Uterus (tissue), 4 donors: ENCODE measurements at places on chromosomes 3 and 15.

DNA sequence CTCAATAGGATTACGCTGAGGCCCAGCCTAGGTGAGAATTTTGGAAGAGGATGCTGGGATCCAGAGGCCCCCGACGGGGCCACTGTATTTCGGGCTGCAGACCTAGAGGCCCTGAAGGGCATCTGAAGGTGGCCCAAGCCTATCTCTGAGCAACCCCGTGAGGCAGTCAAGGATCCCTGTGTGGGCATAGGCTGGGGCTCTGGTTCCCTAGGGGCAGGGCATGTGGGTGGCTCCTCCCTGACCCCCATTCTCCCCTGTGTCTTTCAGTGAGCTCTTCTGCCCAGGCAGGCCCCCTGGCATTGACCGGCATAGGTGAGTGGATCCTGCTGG, 216.0 kb downstream of the SNRPN start:
- no peak for DNase-seq

- DNase-seq: no peak
Measured at GRCh38 chr3:73207946-73208440, 146.5 kb downstream of the EBLN2 start.

DNA sequence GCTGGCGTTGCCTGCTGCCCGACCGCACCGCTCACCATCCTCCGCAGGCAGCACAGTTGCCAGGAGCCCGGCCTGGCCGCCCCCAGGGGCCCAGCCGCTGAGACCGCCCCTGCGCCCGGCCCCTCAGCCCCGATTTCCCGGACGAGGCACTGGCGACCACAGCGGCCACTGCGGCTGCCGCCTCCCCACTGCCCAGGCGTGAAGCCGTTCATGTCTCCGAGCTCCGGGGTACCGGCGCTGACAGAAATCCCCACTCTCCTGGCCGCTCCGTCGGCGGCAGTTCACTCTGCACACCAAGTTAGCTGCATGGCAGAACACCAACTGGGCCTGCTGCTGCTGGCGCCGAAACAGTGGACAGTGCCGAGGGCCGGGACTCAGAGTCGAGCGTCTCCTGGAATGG, 8.5 kb downstream of the SELENOT start:
- DNase-seq: no peak

- no peak for DNase-seq
Measured at GRCh38 chr3:71990545-71990944, 205.6 kb upstream of the PROK2 start.

- DNase-seq: no peak
Measured at GRCh38 chr3:33652736-33653135, 65.3 kb downstream of the CLASP2 start.

DNA sequence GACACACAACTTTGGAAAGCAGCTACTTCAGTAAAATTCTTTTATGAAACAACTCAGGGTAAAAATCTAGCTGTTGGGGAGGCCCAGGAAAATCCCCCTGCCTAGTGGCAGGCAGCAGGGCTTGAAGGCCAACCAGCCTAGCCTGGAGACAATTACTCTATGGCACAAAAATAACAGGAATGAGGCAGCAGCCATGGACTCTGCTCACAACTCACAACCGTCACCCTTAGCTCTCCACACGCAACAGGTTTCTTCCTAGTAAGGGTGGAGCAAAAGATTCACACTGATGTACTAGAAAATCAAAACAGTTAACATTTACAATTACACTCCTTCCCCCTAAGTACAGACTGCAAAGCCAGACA, 530 bp upstream of the FBXL22 start:
- no peak for DNase-seq

DNA sequence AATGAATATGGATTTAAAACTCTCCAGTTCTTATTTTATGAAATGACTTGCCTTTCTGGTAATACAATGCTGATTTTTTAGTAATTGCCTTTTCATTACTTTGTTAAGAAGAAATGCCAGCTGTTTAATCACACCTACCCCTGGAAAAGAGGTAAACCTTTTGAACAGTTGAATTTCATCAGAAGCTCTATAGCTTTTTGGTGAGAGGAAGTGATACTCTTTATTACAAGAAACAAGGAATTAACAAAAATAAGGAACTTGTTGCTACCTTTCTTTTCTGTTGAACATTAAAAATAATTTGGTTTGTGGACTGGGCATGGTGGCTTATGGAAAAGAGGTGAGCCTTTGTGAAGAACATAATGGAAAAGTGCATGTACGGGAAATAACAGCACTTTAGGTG, 19.7 kb downstream of the BLOC1S6 start:
- no peak for DNase-seq

- DNase-seq: no peak
Measured at GRCh38 chr3:107977221-107978130, 113.4 kb downstream of the CD47 start.

- DNase-seq: no peak
Measured at GRCh38 chr15:38362355-38362754, 91.6 kb upstream of the FAM98B start.

DNA sequence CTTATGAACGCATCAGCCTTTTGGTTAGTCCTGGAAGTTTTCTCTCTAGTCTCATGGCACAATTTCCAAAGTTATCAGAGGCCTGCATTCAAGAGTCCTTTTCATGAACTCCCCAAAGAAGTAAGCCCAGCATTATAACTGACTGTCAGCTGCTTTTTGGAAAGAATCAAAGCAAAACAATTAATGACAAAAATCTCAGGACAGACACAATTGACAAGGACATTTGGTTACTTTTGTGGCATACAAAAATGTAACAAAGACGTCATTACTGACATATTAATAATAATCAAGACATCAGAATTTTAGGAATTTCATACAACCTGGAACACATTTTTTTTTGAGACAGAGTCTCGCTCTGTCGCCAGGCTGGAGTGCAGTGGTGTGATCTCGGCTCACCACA, 21.2 kb downstream of the KATNBL1 start:
- no peak for DNase-seq

- no peak for DNase-seq
Measured at GRCh38 chr3:159739969-159740368, 248.7 kb upstream of the IL12A start.

DNA sequence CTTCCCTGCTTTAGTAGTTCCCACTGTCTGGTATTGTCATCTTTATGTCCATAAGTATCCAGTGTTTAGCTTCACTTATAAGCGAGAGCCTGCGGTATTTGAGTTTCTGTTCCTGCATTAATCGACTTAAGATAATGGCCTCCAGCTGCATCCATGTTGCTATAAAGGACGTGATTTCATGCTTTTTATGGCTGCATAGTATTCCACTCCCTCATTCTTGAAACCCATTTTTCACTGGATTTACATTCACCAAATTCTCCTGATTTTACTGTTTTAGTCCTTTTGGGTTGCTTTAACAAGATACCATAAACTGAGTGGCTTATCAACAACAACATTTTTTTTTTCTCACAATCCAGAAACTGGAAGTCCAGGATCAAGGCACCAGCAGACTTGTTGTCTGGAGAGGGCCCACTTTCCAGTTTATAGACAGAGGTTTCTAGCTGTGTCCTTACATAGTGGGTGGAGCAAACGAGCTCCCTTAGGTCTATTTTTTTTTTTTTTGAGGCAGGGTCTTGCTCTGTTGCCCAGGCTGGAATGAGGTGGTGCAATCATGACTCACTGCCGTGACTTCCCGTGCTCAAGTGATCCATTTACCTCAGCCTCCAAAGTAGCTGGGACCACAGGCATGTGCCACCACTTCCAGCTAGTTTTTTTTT, 6.1 kb upstream of the TICRR start:
- no peak for DNase-seq

DNA sequence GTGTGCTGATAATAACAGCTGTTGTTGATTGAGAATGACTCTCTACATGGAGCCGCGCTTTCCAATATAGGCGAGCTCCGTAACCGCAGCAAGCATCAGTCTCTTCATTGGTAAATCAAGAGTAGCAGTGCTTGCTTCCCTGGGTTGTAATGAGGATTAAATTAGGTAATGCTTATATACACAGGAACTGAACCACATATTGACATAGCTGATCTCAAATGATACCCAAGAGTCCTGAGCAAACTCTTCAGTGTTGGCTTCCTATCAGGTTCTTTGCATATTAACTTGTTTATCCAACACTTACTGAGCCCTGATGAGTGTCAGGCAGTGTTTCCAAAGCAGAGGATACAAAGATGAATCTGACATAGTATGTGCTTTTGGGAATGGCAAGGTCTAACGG, 46.4 kb upstream of the SLCO3A1 start:
- DNase-seq: no peak

- DNase-seq: no peak
Measured at GRCh38 chr15:45635763-45636292, 999 bp downstream of the SQOR start.

DNA sequence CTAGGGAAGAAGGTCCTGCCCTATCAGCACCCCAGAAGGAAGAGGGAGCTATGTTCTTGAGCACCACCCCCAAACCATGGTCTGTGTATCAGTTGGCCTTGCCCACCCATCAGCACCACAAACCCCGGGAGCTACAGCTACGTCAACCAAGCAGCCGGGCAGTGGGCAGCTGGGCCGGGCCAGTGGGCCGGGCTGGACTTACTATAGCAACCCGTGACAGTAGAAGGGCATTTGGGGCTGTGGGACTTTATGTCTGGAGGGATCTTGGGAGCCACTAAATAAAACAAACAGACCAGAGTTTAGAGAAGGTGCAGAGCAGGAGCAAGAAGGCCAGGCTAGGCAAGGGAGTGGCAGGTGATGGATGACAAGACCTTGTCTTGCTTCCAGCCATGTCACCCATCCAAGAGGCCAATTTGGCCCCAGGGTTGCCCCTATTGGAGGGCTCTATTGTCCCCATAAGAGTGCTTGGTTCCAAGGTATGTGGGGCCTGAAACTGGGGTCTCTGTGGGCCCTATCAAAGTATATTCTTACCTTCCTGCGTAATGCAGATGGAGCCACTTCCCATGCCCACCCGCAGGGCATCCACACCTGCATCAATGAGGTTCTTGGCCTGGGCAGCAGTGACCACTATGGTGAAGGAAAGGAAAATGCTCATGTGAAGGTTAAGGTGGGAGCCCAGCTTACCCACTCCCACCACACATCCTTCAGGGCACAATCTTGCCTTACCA, 3.2 kb downstream of the IMPDH2 start:
- no peak for DNase-seq

DNA sequence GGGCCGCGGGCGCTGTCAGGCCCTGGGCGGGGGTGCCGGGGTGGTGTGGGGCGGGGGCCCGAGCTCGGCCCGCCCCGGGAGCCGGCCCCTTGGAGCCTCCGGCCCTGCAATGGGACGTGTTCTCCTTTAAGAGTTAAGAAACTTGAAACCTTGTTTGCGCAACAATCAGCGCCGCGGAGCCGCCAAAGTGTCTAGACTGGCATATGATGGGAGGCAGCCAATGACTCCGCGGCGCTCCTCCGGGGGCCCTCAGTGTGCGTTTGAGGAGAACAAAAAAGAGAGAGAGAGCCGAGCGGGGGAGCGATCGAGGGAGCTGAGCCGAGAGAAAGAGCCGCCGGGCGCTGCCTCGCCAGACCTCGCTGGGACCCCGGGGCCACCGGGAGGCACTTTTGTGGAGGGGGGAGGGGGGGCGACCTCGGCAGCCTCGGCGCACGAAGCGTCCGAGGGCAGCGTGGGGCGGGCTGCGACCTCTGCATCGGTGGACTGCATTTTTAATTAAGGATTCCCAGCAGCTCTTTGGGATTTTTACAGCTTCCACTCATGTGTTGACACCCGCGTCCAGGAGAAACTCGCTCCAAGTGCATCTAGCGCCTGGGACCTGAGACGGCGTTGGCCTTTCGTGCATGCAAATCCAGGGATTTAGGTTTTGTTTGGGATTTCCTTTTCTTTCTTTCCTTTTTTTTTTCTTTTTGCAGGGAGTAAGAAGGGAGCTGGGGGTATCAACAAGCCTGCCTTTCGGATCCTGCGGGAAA, at the start of gene SMAD6:
TSS of gene SMAD6 (plus strand) at position 202 of the 752 bp plus-strand sequence. CDS start 1,023 bp downstream, outside the sequence.
- peak; percentile 93 for DNase-seq

DNA sequence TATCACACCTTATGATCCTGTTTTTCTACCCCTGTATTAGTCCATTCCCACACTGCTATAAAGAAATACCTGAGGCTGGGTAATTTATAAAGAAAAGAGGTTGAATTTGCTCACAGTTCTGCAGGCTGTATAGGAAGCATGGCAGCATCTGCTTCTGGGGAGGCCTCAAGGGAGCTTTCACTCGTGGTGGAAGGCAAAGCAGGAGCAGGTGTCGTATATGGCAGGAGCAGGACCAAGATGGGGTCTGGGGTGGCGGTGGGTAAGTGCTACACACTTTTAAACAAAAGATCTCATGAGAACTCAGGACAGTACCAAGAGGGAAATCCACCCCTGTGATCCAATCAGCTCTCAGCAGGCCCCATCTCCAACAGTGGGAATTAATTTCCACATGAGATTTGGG, 15.4 kb upstream of the SCAP start:
- no peak for DNase-seq

DNA sequence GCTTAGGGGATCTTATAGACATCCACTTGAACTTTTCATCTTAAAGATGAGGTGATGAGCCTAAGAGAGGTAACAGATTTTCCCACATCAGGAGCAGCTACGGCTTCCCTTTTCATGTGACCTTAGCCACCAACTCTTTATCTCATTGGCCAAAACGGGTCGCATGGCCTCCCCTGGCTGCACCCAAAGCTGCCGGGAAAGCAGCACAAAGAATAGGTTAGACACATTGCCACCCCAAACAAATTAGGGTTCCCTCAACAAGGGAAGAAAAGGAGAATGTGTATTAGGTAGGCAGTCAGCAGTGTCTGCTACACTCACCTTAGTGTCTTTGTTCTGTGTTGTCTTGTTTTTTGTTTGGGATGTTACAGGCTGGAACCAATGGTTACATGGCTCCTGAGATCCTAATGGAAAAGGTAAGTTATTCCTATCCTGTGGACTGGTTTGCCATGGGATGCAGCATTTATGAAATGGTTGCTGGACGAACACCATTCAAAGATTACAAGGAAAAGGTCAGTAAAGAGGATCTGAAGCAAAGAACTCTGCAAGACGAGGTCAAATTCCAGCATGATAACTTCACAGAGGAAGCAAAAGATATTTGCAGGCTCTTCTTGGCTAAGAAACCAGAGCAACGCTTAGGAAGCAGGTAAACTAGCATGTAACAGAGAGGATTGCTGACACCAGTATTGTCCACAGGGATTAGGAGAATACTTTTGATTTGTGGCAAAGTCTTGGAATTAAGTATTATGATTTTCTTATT, 44.2 kb downstream of the GRK7 start:
- DNase-seq: no peak
